ENCODE measurements at places on chromosomes 5 and 9.

- DNase-seq = no peak
These were observed 29.3 kb downstream of the CDHR2 start for GRCh38 chr5:176578391-176578808.

DNA sequence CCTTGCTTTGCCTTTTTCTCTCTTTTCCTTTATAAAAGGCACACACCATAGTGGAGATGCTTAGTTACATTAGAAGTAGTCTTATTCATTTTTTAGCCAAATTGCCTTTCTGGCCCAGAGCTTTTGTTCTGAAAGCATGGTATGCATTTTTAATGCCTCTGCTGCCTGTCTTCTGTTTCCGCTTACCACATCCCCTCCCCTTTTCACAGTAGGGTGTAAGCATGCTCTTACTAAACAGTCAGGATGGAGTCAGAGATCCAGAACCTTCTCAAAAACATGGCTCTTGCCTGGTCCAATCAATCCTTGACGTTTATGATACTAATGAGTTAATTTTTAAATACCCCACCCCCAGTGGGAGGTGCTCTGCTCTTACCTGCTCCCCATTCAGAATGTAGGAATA, 22.5 kb downstream of the PPP3R2 start:
- DNase-seq = no peak

DNA sequence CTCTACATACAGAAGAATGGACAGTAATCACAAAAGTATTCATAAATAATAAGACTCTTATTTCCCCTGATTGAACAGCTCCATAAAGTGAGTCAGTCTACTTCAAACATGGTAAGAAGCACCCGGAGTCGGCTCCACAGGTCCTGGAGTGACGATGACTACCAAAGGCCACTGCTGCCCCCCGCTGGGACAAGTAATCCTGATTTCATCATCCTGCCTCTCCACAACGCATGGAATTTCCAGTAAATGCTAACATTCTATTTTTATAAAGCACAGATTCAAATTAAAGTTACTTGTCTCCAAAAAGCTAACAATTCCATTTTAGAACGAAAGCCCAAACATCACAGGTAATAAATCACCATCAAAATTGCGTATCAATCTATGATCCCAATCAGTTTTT, 16.2 kb downstream of the ATPSCKMT start:
- DNase-seq = peak; percentile 17

DNA sequence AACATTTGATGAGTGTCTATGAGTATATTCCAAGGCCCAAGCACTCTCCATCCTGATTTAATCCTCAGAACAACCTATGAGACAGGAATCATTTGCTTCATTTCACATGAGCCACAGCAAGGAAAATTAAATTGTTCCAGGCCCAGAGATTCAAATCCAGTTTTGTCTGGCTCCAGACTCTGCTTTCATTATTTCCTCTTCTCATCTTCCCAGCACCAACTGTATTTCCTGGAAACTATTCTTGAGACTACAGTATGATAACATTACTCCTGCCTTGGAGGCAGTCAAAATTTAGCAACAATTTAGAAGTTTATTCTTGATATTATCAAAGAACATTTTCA, 194.5 kb downstream of the ZNF608 start:
- DNase-seq = no peak

DNA sequence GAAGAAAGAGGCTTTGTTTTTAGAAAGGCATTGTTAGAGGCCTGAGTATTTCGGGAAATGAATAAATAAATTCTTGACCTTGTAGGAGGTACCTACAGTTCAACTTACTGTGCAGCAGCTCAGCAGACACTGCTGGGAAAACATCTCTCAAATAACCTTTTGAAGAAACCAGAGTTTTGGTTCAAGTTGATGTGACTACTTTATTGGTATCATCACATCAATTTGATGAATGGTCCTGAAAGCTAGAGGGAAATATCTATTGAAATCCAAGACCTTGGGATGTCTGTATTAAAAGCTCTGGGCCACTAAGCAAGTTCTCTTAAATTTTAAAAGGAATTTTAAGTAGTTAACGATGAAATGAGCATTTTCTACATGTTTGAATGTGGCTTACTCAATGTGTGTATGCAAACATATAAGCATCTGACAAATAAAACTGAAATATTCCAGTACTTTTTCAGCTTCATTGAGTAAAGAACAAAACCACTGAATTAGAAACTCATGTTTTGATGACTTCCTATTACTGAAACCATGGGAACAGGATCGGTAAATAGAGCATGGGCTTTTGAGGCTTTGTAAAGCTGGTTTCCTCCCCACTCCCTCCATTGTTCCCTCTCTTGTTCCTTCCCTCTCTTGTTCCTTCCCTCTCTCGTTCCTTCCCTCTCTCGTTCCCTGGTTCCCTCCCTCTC, 36.7 kb downstream of the SLC27A6 start:
- no peak for DNase-seq

DNA sequence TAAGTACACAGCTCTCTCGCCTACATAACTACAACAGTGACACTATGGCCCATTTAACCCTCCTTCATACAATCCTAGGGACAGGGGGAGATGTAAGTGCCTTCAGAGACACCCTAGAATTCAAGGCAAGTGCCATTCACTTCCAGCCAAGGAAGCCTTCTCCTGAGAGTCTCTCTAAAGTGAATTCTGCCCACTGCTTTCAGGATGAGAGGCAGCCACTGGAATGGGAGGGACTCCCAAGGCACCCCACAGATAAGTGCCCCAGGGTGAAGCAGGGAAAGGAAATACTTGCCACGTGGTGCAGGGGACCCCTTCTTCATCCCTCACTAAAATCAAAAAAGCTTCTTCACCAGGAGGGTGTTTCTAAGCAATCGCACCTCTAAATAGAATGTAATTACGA, 283.7 kb downstream of the ZNF608 start:
- no peak for DNase-seq

GRCh38 chr9:37324261-37324683, 98.2 kb upstream of the GRHPR start:
- DNase-seq = no peak

GRCh38 chr5:53277491-53277890, 167.9 kb upstream of the MOCS2 start:
- no peak for DNase-seq

GRCh38 chr5:33257807-33258429, 182.8 kb upstream of the TARS1 start:
- peak; percentile 60 for DNase-seq

DNA sequence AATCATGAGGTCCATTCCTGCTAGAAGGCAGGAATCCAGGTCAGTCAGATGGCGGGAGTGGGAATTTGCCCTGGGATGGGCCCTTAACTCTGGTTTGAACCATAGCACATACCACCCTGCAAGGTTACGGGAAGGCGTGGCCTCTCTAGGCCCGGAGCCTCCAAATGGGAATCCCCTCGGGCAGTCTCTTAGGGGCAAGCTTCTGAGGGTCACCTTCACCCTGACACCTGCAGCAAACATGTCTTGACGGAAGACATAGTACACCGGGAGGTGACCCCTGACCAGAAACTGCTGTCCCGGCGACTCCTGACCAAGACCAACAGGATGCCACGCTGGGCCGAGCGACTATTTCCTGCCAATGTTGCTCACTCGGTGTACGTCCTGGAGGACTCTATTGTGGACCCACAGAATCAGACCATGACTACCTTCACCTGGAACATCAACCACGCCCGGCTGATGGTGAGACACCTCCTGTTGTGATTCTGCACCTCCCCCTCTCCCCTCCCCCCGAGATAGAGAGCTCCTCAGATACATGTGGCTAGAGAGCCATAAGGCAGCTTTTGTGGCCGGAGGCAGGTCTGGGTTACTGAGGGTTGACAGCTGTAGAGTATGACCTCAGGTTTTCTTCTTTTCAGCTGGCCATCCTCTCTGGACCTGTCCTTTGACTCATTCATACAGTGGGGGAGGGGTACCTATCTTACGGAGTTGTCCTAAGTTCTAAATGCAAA, 957 bp downstream of the PRELID1 start:
- DNase-seq = peak; percentile 42

DNA sequence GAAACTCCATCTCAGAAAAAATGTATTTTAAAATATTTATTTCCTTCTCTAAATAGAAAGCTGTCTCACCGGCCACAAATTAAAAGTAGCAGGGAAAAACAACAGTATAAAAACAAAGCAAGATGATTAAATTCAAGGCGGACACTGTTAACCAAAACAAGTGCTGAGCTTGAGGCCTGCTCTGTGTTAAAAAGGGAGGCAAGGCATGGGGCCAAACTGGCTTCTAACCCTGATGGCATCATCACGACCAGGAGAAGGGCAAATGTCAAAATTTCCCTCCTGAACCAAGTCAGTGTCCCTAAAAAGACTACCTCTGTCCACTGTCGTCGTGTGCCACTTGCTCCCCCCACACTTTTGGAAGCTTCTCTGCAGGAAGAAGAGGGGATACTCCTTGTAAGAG, 116.1 kb downstream of the MSX2 start:
- no peak for DNase-seq

GRCh38 chr5:72208324-72208926, 101.2 kb downstream of the MAP1B start:
- no peak for DNase-seq

GRCh38 chr5:132747616-132748440, 602 bp downstream of the CCNI2 start:
- no peak for DNase-seq

- DNase-seq = no peak
These were observed 461.1 kb upstream of the NUDT12 start for GRCh38 chr5:104023739-104024138.

DNA sequence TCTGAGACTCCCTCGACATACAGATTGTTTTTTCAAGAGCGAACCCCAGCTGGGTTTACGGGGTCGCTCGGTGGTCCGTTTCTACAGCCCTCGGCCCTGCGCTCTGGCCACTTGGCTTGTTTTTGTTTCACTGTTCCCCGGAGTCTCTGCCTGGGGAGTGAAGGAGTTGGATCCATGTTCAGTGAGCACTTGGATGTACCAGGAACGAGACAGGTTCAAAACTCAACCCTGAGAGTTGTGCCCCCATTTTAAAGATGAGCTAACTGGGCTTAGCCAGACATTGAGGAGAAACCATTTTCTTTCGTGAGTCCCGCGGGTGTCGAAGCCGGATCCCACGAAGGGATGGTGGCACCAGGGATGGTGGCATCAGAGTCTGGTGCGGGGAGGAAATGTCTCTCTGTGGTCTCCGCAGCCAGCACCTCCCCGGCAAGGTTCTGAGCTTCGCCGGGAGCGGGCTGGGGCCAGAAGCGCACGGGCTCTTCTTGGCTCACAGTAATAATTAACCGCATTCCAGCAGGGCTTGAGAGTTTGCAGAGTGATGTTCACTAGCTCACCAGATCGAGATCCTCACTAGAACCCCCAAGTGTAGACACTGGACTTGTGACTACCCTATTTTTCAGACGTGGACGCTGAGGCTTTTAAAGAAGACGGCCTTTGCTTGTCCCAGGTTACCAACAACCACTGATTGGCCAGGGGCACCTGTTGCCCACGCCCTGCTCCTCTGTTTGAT, 1.0 kb downstream of the MSX2 start:
- no peak for DNase-seq

DNA sequence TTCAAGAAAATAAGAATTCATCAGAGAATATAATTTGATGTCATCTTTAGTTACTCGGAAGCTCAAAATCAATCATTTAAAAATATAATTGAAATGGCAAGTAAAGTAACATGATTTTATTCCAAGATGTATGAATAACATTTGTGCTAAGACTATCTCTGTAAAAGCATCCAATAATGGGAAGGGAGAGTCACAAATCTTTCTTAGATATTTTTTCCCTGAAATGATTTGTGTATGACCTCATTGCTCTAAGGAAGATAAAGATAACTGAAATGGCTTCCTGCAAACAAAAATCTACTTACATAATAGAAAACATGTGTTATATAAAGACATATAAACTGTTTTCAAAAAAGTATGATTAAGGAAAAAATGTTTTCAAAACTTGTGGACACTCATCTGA, 97.4 kb upstream of the FGF10 start:
- DNase-seq = no peak

DNA sequence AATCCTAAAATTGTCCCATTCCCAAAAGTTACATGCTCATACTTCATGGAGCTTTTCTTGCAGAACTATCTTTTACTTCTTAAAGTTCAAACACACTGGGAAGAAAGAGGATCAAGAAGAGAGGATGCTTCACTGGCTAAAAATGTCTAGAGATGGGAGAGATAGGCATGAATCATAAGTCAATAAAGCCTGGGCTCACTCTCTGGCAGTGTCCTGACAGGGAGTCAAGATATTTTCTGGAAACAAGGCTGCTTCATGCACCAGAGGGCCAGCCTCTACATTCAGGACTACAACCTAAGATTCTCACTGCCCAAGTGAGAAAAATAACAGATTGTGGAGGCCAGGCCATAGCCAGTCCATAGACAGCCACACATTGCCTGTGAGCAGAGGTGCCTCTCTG, 1358.4 kb downstream of the EFNA5 start:
- no peak for DNase-seq

DNA sequence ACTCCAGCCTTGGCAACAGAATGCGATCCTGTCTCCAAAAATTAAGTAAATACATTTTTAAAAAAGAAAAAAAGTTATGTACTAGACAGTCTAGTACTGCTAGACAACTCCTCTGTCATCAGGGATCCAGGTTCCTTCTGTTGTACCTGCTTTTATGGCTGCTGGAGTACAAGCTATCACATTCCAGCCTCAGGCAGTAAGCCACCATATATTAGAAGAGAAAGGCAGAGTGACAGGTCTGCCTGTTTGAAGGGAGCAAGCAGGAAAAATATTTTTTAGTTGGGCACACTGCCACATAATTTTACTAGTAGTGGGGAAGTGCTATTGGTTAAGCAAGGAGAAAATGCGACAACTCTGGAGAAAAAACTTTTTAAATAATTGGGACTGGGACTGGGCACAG, 10.9 kb downstream of the RPS6 start:
- no peak for DNase-seq

DNA sequence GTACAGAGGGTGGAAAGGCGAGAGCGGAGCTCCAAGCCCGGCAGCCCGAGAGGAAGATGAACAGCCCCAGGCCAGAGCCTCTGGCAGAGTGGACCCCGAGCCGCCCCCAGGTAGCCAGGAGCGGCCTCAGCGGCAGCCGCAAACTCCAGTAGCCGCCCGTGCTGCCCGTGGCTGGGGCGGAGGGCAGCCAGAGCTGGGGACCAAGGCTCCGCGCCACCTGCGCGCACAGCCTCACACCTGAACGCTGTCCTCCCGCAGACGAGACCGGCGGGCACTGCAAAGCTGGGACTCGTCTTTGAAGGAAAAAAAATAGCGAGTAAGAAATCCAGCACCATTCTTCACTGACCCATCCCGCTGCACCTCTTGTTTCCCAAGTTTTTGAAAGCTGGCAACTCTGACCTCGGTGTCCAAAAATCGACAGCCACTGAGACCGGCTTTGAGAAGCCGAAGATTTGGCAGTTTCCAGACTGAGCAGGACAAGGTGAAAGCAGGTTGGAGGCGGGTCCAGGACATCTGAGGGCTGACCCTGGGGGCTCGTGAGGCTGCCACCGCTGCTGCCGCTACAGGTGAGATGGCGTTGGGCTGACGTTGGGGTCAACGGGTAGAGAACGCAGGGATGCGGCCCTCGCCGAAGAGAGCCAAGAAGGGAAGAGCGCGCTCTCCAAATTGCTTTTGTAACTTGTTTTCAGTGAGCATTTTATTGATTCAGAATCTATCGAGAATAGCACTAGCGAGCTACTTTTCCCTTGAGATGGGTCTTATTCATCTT, at the start of gene PTGER4:
TSS of gene PTGER4 (plus strand) at position 3 of the 769 bp plus-strand sequence. CDS start 1,079 bp downstream, outside the sequence.
- DNase-seq = no peak

- DNase-seq = no peak
These were observed 388.9 kb upstream of the ACTBL2 start for GRCh38 chr5:57871496-57871895.
